ENCODE measurements at places on chromosomes 2 and 18.

- no peak for DNase-seq
Observed at GRCh38 chr2:168176402-168176801, 71.0 kb downstream of the STK39 start.

GRCh38 chr2:122737429-122738077 lies 982.1 kb downstream of the TSN start:
- DNase-seq = no peak

- no peak for DNase-seq
Observed at GRCh38 chr2:131055169-131056065, 37.8 kb downstream of the FAM168B start.

DNA sequence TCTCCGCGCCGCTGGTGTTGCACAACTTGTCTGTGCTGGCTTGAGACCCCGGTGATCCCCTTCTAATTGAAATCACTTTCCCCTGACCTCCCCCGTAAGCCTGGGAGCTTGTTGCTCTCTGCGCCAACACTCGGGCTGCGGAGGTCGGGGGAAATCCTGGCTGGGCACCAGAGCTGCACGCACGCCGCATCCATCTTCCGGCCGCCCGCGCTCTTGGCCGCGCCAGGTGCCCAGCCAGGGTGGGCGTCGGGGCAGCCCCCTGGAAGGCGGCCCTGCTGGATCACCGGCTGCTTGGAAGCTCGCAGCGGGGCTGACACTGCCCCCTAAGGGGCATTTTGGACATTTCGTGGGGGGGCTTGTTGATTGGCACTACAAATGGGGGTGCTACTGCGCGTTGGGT lies 280.3 kb upstream of the SKOR2 start:
- no peak for DNase-seq

GRCh38 chr18:48216639-48217257 lies 192.4 kb downstream of the ZBTB7C start:
- no peak for DNase-seq
